ENCODE measurements at places on chromosomes 7 and 10.

GRCh38 chr7:127578036-127578684 lies 7.2 kb downstream of the GCC1 start:
- DNase-seq = no peak

DNA sequence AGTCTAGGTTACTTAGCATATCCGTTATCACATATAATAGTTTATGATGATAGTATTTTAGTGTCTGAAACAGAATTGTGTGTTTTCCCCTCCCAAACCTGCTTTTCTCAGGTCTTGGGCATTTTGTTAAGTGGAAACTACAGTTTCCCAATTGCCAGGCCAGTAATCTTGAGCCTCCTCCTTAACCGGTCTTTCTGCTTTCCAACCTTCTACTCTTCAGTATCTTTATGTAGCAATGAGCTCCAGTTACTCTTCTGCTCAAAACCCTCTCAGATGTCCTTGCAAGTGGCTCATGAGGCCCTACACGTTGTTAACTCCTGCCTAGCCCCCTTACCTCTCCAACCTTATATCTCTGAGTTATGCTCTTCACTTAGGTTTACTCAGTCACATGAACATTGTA lies 22.0 kb downstream of the WAC start:
- no peak for DNase-seq

GRCh38 chr7:116021237-116021636 lies 9.3 kb downstream of the TFEC start:
- DNase-seq = no peak

DNA sequence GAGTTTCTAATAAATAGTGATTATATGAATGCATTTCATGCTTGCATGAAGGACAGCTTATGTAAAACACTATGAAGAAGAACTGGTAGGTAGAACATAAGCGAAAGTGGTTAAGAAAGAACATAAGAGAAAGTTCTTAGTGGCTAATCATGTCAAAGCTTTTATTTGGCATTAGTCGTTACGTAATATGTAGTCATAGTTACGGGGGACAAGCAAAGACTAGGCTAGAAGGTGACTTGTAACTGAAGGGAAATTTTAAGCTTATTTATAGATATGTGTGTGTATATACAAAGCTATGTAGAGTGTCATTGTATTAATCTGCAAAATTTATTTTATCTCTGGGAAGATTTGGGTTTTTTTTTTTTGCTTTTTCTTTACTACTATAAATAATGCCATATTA lies 36.9 kb downstream of the CAPZA2 start:
- no peak for DNase-seq

- no peak for DNase-seq
Measured at GRCh38 chr10:27527666-27528295, 23.7 kb downstream of the RAB18 start.

- DNase-seq = no peak
Measured at GRCh38 chr7:70620333-70621055, 511.4 kb upstream of the GALNT17 start.

- DNase-seq = no peak
Measured at GRCh38 chr7:110375068-110375467, 715.9 kb upstream of the LRRN3 start.

DNA sequence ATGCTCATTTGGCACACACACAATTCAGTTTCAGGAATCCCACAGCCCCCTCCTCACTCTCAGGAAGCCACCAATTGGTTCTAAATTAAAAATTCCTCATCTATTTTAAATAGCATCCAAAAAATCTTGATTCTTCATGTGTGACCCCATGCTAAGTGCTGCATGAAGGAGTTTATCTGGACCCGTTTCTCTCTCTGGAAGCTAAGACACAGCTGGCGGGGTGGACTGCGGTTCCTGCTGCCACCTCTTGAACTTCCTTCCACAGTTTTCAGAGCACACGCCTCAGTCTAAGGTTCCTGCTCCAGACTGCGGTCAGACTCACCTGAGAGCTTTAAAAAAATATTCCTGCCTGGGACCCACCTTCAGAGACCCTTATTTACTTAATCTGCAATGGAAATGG lies 34.5 kb downstream of the LYZL1 start:
- no peak for DNase-seq

GRCh38 chr10:118383699-118384098 lies 41.6 kb upstream of the FAM204A start:
- DNase-seq = no peak
